ENCODE measurements at places on chromosomes 5 and 9. TPM values are rescaled to one million over a fixed set of nuclear protein-coding genes. Genes with fewer than 3 reads are reported as not detected.

ARID3C gene
- under 0.01 TPM for total RNA-seq

F2RL1 gene
- 24.3 TPM for total RNA-seq

SVEP1 gene
- total RNA-seq: 14.4 TPM

SCGB3A1 gene
- total RNA-seq: not detected

ANKRD20A1 gene
- under 0.01 TPM for total RNA-seq

UBE2QL1 gene
- total RNA-seq: not detected

TOR4A gene
- total RNA-seq: 31.1 TPM

SLC36A2 gene
- not detected for total RNA-seq

DIAPH1 gene
- 41.4 TPM for total RNA-seq

TPPP gene
- 0.19 TPM for total RNA-seq

TRIM36 gene
- total RNA-seq: 0.56 TPM

CNTNAP3 gene
- total RNA-seq: 2.9 TPM

MSX2 gene
- total RNA-seq: 1.1 TPM

FLT4 gene
- 0.58 TPM for total RNA-seq

Data from regular cardiac myocyte (primary cell).